ENCODE measurements at places on chromosomes 3 and 15.
A peak's percentile ranks its signal among the peaks of the same experiment; 100 is the strongest.

DNA sequence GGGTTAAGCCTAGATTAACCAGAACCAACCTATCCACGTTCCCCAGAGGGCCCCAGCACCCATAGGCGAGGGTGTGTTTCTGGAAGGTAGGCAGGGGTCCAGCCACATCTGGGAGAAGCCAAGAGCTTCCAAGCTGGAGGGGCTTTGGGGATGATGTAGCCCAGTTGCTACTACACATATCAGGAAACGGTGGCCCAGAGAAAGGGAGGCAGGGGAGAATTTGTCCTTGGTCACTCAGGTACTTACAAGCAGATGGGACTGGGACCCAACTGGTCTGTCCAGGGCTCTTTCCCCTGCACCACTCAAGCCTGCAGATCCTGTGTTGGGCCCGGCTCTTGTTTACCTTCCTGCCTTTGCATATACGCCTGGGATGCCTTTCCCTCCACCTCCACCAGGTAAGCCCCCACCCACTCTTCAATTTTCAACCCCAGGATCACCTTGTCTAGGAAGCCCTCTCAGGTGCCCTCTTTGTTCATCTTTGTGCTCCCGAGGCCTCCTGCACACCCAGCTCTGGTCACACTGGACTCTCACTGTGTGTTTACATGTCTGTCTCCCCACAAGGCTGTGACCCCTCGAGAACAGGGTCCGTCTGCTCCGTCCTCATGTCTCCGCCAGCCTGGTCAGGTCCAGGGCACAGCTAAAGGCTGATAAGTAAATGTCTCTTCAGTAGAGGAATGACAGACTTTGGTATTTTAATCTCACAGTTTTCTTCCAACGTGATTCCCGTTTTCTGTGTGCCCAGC lies 204.4 kb upstream of the LINGO1 start:
- DNase-seq = peak; percentile 3

GRCh38 chr15:52243697-52244555 lies 51.7 kb downstream of the MYO5C start:
- no peak for DNase-seq

DNA sequence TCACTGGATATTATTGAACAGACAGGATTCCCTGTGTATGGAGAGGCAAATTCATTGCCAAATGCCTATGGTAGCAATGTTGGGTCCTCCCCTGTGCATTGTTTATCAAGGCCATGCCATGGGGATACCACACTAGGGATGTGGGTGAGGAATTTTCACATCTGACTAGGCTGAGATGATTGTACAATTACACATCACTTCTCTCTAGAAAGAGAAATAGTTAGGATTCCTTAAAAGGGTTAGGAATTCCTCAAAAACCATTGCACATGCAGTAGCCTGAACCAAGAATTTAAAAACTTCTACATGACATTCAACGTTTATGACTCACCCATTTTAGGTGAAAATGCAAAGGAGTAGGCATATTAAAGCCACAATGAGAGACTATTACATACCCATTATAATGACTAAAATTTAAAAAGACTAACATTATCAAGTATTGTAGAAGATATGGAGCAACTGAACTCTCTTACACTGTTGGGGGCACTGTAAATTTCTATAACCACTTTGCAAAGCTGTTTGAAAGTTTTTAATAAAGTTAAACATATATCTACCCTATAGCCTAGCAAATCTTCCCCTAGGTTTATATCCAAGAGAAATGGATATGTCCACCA lies 175.9 kb downstream of the THRB start:
- no peak for DNase-seq

- DNase-seq = no peak
Observed at GRCh38 chr3:170864525-170865208, 5.3 kb downstream of the RPL22L1 start.

DNA sequence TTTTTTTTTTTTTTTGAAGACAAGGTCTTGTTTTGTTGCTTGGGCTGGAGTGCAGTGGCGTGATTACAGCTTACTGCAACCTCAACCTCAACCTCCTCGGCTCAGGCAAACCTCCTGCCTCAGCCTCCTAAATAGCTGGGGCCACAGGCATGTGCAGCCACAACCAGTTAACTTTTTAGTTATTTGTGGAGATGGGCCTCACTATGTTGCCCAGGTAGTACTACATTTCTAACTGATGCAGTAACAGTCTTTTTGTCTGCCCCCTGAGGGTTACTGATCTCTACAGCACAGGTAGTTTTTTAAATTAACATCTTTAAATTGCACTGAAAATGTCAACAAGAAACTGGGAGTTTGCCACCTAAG lies 3.4 kb upstream of the LMLN start:
- DNase-seq = no peak

- DNase-seq = no peak
Observed at GRCh38 chr3:131474115-131474514, 28.7 kb downstream of the MRPL3 start.

DNA sequence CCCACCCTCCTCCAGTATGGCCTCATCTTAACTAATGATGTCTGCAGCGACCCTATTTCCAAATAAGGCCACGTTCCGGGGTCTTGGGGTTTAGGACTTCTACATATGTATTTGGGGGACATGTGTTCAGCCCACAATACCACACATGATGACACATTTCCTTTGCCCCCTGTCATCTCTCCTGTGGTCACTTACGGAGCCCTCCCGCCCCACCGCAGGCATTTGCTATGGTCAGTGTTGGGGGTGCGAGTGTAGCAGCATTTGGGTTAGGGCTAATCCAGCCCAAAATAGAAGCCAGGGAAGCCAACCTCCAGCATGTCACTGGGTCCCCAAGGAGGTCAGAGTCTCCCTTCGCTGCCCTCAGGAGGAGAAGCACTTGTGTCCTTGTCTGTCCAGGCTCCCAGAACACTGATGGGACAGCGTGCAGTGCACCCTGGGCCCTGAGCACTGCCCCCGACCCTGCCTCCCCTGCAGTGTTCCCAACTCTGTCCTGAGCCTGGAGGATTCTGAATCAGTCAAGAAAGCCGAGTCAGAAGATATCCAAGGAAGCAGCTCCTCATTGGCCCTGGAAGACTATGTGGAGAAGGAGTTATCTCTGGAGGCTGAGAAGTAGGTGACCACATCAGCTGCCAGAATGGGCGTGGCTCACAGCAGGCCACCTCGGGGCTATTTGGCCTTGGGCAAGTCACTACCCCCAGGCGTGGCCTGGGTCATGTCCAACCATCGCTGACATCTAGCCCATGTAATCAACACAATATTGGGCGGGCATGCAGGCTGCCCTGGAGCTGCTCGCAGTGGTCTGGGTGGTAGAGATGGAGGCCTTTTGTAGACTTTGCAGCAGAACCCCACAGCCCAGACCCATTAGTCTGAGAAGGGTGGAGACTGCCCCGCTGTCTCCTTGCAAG lies 46.9 kb upstream of the FGD5 start:
- DNase-seq = no peak

- no peak for DNase-seq
Observed at GRCh38 chr15:65060641-65061397, 7.0 kb downstream of the RASL12 start.

- no peak for DNase-seq
Observed at GRCh38 chr3:147458995-147459704, 50.0 kb downstream of the ZIC1 start.
